ENCODE measurements at places on chromosomes 4 and X. TPM values are rescaled to one million over a fixed set of nuclear protein-coding genes. Genes with fewer than 3 reads are reported as not detected.
A peak's percentile ranks its signal among the peaks of the same experiment; 100 is the strongest.

DNA sequence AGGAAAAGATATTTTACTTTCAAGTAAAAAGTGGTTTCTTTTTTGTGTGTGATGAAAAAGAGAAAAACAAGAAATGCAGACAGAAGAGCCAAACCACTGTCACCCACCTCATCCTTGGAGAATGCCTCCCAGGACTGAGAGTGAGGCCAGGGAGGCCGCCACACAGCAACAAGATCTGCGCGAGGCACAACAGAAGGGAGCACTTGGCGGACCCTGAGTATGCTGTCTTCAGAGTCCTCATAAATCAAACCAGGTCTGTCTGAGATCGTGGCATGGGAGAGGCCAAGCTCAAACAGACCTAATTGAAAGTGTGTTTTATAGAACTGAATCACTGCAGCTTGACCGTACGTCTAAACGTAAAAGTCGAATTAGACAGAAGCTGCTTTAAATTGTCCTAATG is 134.3 kb upstream of the VCX2 start:
- DNase-seq = peak; percentile 8

The AR gene
- 11.3 TPM for total RNA-seq

DNA sequence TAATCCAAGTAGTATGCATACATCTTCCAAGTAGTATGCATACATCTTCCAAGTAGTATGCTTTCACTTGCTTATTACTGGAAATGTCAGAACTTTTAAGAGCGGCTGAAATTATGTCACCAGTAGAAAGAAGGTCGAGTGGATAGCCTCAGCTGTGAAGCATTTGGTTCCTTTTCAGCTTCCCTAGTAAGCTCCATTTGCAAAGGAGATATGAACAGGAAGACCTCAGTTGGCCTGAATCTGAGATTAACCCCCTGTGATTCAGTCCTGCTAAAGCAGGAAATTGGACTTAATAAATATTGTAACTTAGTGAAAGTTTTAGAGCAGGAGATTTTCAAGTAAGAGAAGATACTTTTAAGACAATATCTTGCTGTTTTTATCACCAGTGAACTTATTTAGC is 48.1 kb downstream of the PCDH7 start:
- DNase-seq = no peak

DNA sequence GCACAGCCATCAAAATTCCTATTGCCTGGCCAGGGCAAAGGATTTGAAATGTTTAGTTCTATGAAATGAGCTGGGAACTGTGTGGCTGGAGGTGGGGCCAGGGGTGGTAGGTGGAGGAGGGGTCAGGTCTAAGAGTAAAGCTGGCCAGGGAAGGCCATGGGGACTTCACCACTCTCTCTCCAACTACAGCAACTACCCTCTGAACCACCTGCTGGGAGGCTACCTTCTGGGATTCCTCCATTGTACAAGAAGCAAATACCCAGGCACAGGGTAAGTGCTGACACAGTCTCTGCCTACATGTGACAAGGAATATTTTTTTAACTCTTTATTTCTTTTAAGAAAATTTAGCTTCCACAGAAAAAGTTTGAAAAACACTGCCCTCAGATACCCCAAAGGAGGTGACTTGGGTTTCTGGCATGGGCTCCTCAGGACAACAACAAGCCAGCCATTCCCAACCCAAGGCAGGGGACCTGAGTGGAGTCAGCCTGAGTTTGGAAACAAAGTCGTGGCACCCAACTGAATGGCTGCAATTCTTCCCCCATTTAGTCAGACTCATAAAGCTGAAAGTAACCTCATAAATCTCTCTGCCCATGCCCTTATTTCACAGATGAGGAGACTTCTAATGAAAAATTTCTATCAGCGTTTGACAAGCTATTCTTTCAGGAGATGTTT is 593.8 kb upstream of the DIPK2B start:
- no peak for DNase-seq

DNA sequence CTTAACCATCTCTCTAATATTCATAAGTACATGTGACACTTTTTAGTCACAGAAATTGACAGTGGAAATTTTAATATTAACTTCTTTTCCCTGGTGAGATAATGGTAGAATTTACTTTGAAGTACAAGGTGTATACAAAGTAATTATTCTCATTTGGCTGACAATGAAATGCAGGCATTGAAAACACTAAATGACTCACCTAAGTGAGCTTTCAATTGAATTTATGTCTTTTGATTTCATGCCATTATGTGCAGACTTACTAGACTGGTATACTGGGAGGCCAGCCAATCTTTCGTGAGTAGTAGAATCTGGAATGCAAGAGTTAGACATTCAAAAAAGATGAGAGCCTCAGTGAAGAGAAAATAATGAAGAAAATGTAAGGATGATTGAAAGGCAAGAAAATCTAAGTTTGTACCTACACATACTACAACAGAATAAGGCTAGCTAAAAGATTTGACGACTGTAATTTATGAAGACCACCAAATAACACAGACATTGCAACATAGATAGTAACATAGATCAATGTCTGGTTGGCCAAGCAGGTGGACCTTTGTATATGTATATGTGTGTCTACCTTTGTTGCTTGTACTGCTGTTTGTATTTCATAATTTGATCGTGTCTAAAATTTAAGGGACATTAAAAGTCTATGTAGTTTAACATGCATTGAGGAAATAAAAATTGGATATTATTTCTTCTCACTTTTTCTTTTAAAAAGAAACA is 459.7 kb downstream of the IL15 start:
- peak; percentile 82 for DNase-seq

DNA sequence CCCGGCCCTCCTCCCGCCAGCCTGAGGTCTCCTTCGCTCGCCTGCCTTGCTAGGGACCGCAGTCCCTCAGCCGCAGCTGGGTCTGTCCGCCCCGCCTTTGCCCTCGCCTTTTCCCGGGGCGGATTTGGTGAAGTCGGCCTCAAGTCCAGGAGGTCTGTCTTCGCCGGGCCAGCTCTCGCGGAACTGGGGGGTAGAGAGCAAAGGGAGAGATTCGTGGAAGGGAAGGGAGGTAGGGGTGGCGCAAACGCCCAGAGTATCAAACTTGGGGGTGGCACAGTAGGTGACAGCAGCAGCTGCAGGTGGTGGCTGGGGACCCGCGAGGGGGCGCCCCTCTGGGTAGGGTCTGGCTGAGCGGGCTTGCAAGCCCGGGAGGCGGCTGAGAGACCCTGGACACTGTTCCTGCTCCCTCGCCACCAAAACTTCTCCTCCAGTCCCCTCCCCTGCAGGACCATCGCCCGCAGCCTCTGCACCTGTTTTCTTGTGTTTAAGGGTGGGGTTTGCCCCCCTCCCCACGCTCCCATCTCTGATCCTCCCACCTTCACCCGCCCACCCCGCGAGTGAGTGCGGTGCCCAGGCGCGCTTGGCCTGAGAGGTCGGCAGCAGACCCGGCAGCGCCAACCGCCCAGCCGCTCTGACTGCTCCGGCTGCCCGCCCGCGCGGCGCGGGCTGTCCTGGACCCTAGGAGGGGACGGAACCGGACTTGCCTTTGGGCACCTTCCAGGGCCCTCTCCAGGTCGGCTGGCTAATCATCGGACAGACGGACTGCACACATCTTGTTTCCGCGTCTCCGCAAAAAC is at the start of gene NPY2R:
NPY2R (plus strand) TSS at position 379 of the 797 bp plus-strand sequence. CDS start 5,304 bp downstream, outside the sequence.
- no peak for DNase-seq

The NKX6-1 gene
- under 0.01 TPM for total RNA-seq

DNA sequence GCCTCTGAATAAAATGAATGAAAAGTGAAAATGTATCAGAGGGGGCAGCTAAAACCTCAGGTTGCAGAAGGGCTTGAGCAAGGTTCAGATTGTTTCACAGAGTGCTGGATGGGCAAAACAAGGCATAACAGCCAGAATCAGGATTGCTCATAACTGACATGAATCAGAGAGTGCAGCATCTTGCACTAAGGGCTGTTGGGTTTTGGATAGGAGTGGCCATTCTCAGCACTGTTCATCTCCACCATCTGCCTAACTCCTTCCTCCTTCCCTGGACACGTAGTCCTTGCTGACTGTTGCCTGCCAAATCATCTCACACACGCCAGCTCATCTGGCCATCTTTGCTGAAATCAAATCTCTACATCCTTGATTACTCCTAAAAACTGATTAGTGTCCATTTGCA is 75.3 kb upstream of the C1QTNF7 start:
- no peak for DNase-seq

The GSX2 gene
- not detected for total RNA-seq

DNA sequence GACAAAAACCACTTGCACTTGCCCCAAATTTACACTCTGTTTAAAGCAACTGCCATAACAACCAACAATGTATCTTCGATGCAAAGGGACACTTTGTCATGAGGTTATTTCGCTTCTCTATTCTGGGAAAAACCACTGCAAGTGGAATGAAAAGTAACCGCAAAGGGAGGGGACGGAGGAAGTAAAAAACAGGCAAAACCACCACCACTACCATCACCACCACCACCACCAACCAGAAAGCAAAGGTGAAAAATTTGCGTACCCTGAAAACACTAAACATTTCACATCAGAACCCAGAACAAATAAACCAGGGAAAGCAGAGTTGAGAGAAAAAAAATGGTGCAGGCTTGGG is 1.2 kb upstream of the N4BP2 start:
- no peak for DNase-seq

DNA sequence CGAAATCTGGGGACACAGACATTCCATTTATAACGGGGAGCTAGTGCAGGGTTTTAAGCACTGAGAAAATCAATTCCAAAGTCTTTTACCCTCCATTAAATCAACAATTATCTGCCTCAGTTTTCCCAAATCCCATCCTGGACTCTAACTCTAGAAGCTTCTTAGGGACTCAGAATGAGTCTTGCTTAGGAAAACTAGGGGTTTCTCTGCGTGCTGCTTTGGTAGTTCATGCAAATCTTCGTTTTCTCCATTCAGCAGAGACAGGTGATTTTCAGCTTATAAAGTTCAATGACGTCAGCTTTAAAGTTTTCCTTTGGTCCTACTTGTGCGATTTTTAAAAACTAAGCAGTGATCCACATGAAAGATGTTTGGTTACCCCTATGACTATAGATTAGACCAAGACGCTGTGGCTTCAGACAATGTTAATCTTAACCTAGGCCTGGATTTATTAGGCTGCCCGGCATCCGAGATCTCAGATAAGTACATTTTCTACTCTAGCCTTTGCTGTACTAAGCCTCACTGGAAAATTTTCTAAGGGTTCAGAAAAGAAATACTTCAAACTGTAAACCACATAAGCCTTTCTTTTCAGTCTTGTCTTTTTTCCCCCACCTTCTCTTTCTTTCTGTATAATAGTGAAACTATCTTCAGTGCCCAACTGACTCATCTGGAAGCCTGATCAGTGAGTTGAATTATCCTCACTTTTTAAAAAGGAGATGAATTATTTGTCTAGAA is 121.4 kb upstream of the GATB start:
- no peak for DNase-seq

GRCh38 chr4:74072739-74073138 is 26.3 kb downstream of the CXCL2 start:
- no peak for DNase-seq

- DNase-seq = peak; percentile 30
Measured at GRCh38 chr4:174047363-174047762, 236.1 kb downstream of the FBXO8 start.

The USP17L5 gene
- total RNA-seq = not detected

GRCh38 chr4:38523054-38523453 is 140.9 kb upstream of the KLF3 start:
- no peak for DNase-seq

DNA sequence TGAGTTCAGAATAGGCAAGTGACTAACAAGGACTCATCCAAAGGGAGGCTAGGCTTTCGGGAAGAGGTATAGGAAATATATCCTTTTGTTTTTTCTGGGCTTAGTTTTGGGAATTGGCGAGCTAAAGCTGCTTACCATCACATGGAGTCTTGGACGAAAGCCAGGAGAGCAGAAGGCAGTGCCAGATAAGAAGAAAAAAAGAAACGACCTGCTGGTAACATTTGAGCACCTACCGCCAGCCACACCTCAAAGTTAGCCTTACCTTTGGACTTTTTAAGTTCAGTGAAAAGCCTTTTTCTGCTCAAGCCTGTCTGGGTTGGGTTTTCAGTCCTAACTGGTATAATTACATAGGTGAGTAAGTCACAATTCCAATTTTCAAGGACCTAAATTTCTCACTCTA is 85.1 kb upstream of the LCORL start:
- DNase-seq = no peak

GRCh38 chr4:41133454-41134018 is 80.8 kb downstream of the APBB2 start:
- no peak for DNase-seq

GRCh38 chr4:19358015-19358414 is 893.7 kb upstream of the SLIT2 start:
- DNase-seq = peak; percentile 2

The EXOC1L gene
- total RNA-seq = not detected

The NUP62CL gene
- under 0.01 TPM for total RNA-seq

The TMEM156 gene
- under 0.01 TPM for total RNA-seq

- DNase-seq = peak; percentile 32
Measured at GRCh38 chrX:81377329-81377728, 175.4 kb downstream of the SH3BGRL start.
